ENCODE measurements at places on chromosomes 3 and 15.

GRCh38 chr3:138172625-138173024 is 2.1 kb downstream of the DBR1 start:
- no peak for DNase-seq

- DNase-seq: no peak
Observed at GRCh38 chr3:97823046-97824004, 1.5 kb downstream of the CRYBG3 start.

DNA sequence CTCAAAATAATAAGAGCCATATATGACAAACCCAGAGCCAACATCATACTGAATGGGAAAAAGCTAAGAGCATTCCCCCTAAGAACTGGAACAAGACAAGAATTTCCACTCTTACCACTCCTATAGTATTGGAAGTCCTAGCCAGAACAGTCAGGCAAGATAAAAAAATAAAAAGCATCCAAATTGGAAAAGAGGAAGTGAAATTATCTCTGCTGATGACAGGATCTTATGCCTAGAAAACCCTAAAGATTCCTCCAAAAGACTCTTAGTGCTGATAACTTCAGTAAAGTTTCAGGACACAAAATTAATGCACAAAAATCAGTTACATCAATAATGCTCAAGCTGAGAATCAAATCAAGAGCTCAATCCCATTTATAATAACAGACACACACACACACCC is 45.9 kb upstream of the SLC2A2 start:
- DNase-seq: no peak

GRCh38 chr3:177525414-177525813 is 328.1 kb upstream of the TBL1XR1 start:
- no peak for DNase-seq

DNA sequence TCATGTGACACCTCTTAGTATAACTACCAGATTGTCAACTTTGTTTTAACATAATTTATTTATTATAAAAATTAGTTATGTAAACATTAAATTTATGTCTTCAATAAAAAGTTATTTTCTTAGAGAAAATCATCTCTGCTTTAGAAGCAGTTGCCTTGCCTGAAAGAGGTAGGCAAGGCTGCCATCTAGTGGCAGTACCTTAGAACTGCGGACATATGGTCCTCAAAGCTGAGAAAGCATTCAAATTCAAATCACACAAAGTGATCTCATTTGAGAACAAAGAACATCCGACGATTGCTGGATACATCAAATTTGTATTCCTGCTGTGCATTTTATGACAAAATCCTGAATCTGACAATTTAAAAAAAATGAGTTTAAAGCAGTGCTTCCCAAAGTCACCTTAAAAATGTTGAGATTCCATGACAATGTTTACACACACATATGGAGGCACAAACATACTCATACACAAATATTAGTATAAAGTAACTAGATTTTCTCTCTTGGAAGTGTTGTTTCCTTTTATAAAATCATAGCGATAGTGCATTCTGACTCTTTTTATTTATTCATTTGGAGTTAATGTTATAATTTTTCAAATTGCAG is 617.4 kb downstream of the CADM2 start:
- DNase-seq: peak; percentile 56

DNA sequence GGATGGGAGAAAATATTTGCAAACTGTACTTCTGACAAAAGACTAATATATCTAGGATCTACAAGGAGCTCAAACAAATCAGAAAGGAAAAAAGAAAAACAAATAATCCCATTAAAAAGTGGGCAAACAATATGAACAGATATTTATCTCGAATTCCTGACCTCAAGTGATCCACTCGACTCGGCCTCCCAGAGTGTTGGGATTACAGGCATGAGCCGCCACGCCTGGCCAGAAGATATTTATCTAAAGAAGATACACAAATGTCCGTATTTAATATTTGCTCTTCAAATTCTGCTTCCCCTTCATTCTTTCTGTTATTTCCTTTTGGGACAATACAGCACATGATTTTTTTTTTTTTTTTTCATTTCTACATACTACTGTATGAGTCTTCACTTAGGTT is 151.7 kb upstream of the GRM7 start:
- DNase-seq: no peak

GRCh38 chr15:51083641-51084166 is 11.0 kb downstream of the TNFAIP8L3 start:
- no peak for DNase-seq

- no peak for DNase-seq
Observed at GRCh38 chr3:144229330-144229729, 257.7 kb downstream of the DIPK2A start.

GRCh38 chr15:100096700-100097099 is 245.1 kb downstream of the ADAMTS17 start:
- no peak for DNase-seq

DNA sequence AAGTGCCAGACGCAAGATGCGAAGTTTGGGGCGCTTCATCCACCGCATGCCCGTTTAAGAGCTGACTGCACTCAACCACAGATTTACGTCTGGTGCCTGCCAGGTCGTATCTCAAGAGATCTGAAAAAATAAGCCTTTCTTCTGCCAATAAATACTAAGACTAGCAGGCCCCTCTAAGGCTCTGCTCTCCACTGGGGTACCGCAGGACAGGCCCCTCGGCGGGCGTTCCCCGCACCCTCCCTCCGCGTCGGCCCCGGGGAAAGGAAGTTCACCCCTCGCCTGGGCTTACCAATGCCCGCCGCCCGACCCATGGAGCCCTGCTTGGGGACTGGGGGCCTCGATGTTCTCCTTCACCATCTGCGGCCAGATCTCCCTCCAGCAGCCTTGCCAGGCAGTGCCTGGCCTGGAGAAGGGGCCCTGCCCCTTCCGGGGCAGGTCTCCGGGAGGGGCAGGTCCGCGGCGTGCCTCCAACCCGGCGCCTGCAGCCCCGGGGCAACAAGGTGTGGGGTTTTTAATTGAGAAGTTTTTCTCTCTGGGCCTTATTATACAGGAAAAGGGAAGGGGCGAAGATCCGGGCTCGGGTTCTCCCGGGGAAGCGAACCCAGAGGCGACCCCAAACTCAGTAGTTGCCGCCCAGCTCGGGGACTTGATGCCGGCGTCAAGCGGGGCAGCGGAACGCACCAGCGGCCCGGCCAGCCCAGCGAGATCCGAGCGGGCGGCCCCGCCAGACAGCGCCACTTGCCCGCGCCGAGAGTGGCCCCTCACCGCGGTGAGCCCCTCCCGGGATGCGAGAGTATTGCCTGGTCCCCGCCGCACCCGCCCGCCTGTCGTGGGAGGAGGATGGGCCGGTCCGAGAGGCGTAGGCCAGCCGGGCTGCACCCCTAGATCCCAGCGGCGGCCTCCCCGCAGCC is 735 bp downstream of the GOLGA8B start:
- DNase-seq: peak; percentile 12
